Breast epithelium (tissue), 4 donors: ENCODE measurements at places on chromosomes 12 and 14.

DNA sequence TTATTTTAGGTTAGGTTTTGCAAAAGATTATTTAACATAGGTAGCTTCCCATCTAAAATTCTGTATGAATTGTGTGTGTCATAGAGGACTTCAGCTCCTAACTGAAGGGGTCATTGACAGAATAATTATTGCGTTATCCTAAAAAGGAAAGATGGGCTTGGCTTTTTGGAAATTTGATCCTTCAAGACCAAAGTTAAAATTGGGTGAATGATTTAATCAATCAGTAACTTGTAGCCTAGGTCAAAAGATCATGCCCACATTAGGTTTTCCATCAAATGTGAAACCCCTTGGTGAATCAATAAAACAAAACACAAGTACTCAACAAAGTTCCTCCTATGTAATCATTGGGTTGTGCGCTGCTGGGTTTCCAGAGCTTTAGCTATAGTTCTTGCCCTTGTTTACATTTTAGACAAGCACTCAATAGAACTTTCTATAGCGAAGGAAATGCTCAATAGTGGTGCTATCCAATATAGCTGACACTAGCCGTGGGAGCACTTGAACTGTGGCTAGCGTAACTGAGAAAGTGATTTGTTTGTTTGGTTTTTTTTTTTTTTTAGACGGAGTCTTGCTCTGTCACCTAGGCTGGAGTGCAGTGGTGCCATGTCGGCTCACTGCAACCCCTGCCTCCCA is 37.6 kb upstream of the ARHGAP5 start:
- H3K36me3 ChIP-seq, result no peaks in the 10 kb centered on the region
- H3K27me3 ChIP-seq, result no peaks in the 10 kb centered on the region
- H3K4me3 ChIP-seq, result no peak overlapping the region
- DNase-seq, result no peak
- H3K27ac ChIP-seq, result no peak overlapping the region

DNA sequence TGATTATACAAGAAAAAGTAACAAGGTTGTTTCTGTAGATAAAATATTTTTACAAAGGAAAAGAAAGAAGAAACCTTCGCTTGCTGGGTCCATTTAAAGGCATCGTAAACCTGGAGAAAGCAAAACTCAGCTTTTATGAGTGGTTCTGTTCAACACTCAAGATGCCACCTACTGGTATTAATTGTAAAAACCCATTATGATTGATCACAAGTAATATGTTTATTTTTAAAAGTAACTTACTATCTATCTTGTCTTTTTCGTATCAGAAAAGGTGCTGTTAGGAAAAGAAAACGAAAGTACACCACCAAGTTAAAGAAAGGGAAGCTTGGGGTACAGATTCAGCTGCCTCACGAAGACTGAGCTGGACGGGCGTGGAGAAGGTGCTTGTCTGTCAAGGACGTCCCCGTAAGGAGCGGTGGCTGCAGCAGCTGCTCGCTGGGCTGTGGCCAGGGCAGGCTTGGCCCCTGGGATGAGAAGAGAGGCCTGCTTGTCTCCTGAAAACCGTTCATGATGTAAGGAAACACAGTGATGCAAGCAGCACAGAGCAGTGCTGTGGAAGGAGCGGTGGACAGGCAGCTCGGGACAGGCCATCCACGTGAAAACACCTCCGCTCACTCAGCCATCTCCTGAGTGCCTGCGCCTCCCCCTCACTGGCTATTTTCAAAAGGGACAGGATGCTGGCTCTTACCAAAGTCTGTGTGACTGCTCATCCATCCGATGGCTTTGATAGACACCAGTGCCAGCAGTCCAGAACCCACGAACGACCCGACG is 25.0 kb downstream of the SLC15A4 start:
- no peak overlapping the region for H3K27ac ChIP-seq
- H3K36me3 ChIP-seq, result peaks cover 8% of the 10 kb centered on the region
- no peak overlapping the region for H3K4me3 ChIP-seq
- no peaks in the 10 kb centered on the region for H3K4me1 ChIP-seq
- DNase-seq, result no peak
- H3K27me3 ChIP-seq, result no peaks in the 10 kb centered on the region

DNA sequence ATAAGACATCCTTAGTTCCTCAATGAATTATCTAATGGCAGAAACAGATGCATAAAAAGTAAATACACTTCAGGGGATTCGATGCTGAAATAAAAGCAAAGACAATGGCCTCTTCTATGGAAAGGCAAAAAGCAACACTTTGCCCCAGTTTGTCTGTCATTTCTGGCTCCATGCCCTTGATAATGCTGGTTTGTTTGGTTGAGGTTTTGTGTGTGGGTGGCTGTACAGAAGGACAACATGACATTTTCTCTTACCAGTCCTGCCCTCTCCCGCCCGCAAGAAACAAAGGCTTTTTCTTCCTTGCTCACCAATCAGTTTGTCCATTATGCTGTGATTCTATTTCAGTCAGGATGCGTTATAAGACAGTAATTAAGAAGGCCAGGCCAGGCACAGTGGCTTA is 18.1 kb upstream of the WDR89 start:
- no peaks in the 10 kb centered on the region for H3K27me3 ChIP-seq
- no peak overlapping the region for H3K27ac ChIP-seq
- H3K4me1 ChIP-seq, result no peaks in the 10 kb centered on the region
- no peaks in the 10 kb centered on the region for H3K36me3 ChIP-seq
- no peak for DNase-seq

GRCh38 chr12:95116341-95116740 is 42.9 kb upstream of the NR2C1 start:
- no peaks in the 10 kb centered on the region for H3K27me3 ChIP-seq
- H3K36me3 ChIP-seq, result no peaks in the 10 kb centered on the region
- H3K4me1 ChIP-seq, result no peaks in the 10 kb centered on the region
- no peak overlapping the region for H3K27ac ChIP-seq

DNA sequence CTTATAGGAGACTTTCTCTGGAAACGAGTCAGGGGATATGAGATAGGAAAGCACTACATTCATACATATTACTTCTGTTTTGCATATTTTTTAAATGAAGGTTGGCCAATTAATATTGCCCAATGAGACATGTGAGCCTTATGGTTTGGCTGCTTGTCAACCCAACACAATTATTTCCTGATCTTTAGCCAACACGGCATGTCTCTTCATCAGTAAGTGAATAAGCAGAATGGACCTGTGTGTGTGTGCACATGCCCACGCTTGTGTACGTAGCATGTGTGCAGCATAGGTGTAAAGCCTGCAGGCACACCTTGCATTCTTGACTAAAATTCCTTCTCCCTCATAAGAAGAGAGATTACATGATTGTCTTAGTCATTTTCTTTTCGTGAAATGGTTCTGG is 88.3 kb downstream of the STON2 start:
- peaks cover 6% of the 10 kb centered on the region for H3K4me1 ChIP-seq
- H3K27ac ChIP-seq, result peak overlapping the region; percentile 54
- no peak overlapping the region for H3K4me3 ChIP-seq
- no peaks in the 10 kb centered on the region for H3K27me3 ChIP-seq
- H3K36me3 ChIP-seq, result no peaks in the 10 kb centered on the region
- peak; percentile 56 for DNase-seq

DNA sequence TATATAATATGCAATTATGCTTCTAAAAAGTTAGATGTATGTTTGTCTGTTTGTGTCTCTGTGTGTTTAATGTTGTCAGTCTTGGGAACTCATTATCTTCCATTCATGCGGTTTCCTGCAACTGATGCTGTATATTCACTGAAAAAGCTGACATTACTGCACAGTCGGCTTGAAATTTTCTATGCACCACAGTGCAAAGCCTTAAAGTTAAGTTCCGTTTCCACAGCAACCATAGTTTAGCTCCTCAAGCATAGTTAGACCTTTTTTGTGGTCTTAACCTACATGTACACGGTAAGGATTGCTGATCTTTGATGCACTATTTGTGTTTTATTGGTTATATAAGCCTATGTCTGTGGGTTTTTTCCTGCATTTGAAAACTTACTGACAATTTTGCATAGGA is 309.4 kb downstream of the KCNC2 start:
- H3K36me3 ChIP-seq, result no peaks in the 10 kb centered on the region
- H3K4me3 ChIP-seq, result no peak overlapping the region
- DNase-seq, result no peak
- H3K27me3 ChIP-seq, result no peaks in the 10 kb centered on the region
- no peak overlapping the region for H3K27ac ChIP-seq

DNA sequence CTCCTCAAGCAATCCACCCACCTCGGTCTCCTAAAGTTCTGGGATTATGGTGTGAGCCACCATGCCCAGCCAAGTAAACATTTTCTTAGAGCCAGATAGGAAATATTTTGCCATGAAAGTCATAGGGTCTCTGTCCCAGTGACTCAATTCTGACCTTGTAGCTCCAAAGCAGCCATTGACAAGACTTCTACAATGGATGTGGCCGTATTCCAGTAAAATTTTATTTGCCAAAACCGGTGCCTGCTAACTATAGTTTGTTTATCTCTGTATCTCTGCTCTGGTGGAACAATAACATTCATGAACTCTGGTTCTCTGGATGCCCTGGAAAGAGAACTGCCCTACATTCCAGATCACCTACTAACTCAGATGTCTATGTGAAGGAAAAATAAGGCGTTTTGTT is 54.6 kb upstream of the USP44 start:
- no peak overlapping the region for H3K27ac ChIP-seq
- no peak overlapping the region for H3K4me3 ChIP-seq
- H3K36me3 ChIP-seq, result no peaks in the 10 kb centered on the region

- H3K4me3 ChIP-seq, result no peak overlapping the region
- H3K4me1 ChIP-seq, result peaks cover 5% of the 10 kb centered on the region
- H3K27me3 ChIP-seq, result no peaks in the 10 kb centered on the region
- no peak overlapping the region for H3K27ac ChIP-seq
These were observed 74.6 kb downstream of the CIT start for GRCh38 chr12:119802472-119802871.

GRCh38 chr12:116773276-116773731 is 35.2 kb downstream of the RNFT2 start:
- no peaks in the 10 kb centered on the region for H3K4me1 ChIP-seq
- no peak overlapping the region for H3K4me3 ChIP-seq
- DNase-seq, result no peak
- no peak overlapping the region for H3K27ac ChIP-seq

- H3K36me3 ChIP-seq, result no peaks in the 10 kb centered on the region
- no peak overlapping the region for H3K4me3 ChIP-seq
These were observed 191.5 kb downstream of the TMEM132C start for GRCh38 chr12:128458301-128458974.

DNA sequence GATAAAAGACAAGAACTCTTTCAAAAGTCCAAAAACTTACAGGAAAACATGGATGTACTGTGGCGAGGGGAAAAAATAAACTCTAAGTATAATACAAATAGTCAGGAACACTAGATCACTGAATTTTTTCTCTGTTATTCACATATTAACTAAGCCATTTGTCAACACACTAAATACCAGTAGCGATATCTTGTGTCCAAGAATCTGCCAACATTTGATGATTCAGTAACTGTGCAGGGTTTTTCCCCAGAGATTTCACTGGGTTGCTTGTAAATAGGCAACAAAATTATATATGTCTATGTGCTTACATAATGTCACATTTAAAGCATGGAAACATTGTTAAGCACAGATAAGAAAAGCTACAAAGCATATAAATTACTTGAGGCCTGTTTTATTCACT is 205.9 kb downstream of the KIF21A start:
- no peak overlapping the region for H3K27ac ChIP-seq
- H3K36me3 ChIP-seq, result no peaks in the 10 kb centered on the region
- no peaks in the 10 kb centered on the region for H3K27me3 ChIP-seq
- DNase-seq, result no peak
- H3K4me3 ChIP-seq, result no peak overlapping the region

- no peaks in the 10 kb centered on the region for H3K36me3 ChIP-seq
- H3K27ac ChIP-seq, result no peak overlapping the region
- DNase-seq, result no peak
These were observed 536.4 kb downstream of the LRFN5 start for GRCh38 chr14:42143114-42143513.

DNA sequence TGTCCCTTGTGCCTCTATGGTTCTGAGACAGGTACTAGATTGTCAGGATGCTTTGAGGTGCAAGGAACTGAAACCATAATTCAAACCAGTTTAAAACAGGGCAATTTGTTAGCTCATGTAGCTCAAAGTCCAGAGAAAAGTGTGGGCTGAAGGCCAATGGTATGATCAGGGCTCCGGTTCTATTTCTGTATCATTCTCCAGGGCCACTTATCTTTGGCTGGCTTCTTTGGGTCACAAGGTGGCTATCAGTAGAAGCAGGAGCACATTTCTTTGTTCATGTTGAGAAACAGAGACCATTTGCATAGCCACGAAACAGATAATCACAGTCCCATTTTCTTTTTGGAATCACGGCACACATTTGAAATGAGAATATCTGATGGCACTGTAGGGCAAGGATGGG is 294.9 kb downstream of the ETNK1 start:
- no peak for DNase-seq
- H3K27me3 ChIP-seq, result no peaks in the 10 kb centered on the region
- H3K4me3 ChIP-seq, result no peak overlapping the region
- H3K4me1 ChIP-seq, result no peaks in the 10 kb centered on the region
- H3K36me3 ChIP-seq, result no peaks in the 10 kb centered on the region

DNA sequence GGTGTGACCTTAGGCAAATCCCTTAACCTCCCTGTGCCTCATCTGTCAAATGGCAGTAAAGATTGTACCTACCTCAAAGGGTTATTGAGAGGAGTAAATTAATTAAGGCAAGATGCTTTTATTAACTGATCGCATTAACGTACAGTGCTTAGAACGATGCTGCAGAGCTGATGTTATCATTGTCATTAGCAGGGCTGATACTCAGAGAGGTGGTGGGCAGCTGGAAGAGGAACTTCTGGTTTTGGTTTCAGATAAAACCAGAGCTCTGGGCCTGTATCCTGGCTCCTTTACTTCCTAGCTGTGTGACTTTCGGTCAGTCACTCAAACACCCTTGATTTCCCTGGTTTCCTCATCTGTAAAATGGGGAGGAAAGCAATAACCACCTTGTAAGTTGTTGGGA is 55.1 kb downstream of the CALM1 start:
- no peak overlapping the region for H3K27ac ChIP-seq
- no peaks in the 10 kb centered on the region for H3K27me3 ChIP-seq
- H3K36me3 ChIP-seq, result no peaks in the 10 kb centered on the region

DNA sequence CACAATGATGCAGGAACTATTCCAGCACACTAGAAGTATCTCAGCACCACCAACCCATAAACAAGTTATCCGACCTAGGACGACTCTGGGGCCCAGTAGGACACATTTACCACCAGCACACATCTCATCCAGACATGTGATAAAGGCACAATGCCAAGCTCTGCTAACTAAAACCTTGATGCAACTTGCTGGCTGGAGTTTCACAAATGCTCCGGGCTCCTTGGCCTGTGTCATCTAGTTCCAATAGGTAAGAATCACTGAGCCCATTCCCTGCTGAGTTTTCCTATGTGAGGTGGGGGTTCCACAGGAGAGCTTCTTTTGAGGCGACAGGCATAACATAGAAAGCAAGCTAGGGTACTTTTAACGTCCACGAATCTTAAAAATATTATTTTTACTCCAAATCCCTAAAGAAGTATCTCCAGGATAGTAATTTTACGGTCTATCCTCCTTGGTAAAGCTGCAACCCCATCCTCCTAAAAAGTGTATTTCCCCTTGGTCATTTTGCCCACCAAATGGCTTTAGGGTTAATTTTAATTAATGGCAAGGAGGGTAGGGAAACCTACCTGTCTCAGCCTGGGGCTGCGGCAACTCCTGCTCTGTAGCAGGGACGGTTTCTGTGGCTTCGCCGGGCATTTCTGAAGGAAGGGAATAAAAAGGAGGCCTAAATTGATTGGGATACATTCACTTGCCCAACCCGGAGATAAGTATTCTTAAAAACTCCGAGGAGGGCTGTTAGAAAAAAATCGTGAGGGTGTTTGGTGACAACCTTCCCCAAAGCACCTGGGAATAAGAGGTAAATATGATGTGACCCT is 1.0 kb downstream of the NACA start:
- peaks cover 39% of the 10 kb centered on the region for H3K4me1 ChIP-seq
- H3K27me3 ChIP-seq, result no peaks in the 10 kb centered on the region
- H3K27ac ChIP-seq, result peak overlapping the region; percentile 97
- H3K4me3 ChIP-seq, result peak overlapping the region; percentile 94
- peak; percentile 72 for DNase-seq
